Left lung (tissue), 14 donors: ENCODE measurements at places on chromosomes 1 and 21. TPM values are rescaled to one million over a fixed set of nuclear protein-coding genes. Genes with fewer than 3 reads are reported as not detected.

CRP gene
- not detected for polyA plus RNA-seq

PTCH2 gene
- polyA plus RNA-seq, result 9.4 TPM

FCRLB gene
- polyA plus RNA-seq, result 0.59 TPM

DNA sequence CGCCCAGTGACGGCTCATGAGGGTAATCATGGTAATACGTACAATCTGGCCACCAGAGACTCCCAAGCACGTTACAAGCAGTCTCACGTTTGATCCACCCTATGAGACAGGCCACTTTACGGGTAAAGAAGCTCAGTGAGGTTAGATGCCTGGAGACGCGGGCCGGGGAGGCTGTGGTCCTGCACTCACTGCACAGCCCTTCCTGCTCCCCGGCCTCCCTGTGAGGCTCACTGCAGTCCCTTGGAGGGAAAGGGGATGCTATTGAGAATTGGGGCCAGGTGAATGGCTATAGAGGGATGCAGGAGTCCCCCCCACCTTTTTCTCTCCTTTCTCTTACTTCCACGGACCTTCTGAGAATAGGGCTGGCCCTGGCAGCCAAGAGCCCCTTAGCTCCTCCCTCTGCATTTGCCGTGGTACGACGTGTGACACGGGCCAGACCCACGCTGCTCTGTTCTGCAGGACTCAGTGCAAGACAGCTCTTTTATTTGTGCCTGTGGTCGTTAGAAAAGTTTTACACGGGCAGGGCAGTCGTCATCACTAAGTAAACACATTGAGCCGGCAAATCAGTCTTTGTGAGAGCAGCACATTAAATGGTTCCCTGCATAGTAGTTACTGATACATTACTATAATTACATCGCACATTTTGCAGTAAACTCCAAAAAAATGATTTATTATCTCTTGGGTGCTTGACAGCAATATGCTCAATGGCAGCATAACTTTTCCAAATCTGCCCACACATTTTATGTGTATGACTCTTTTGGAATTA lies 18.8 kb downstream of the KIF26B start:
- DNase-seq, result no peak

DNA sequence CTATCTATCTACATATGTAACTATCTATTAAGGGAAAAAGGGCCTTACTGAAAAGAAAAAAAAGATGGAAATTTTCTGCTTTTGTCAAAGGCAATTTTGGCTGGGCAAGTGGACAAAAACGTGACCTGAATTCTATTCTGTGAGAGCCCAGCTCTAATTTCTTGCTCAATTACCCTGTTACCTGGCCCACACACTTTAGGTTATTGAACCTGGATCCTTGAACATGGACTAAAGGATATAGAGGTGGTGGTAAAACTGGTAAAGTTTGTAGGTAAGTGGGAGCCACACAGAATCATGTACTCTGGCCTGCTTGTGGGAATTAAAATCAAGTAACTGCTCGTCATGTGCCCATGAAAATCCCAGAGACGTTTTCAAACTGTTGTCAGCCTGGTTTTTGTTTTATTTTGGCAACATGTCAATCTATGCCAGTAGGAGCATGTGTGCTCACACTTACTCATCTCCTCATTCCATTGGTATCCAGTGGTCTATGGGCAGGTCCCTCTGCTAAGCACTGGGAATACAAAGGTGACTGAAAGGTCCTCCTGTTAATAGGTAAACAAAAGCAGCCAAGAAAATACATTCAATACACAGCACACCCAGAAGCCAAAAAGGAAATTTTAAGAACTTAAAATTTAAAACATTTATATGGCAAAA lies 113.7 kb upstream of the WARS2 start:
- no peak for DNase-seq

GRCh38 chr1:17826165-17826488 lies 71.0 kb downstream of the ACTL8 start:
- peak; percentile 4 for DNase-seq
